ENCODE measurements at places on chromosomes 5 and 9.

GRCh38 chr5:36535859-36536615 is 70.4 kb upstream of the SLC1A3 start:
- DNase-seq = no peak

GRCh38 chr9:130158001-130158400 is 14.2 kb upstream of the NCS1 start:
- DNase-seq = no peak

- no peak for DNase-seq
Observed at GRCh38 chr9:82777366-82777765, 285.6 kb downstream of the RASEF start.

GRCh38 chr5:87099968-87100367 is 167.7 kb upstream of the RASA1 start:
- no peak for DNase-seq

DNA sequence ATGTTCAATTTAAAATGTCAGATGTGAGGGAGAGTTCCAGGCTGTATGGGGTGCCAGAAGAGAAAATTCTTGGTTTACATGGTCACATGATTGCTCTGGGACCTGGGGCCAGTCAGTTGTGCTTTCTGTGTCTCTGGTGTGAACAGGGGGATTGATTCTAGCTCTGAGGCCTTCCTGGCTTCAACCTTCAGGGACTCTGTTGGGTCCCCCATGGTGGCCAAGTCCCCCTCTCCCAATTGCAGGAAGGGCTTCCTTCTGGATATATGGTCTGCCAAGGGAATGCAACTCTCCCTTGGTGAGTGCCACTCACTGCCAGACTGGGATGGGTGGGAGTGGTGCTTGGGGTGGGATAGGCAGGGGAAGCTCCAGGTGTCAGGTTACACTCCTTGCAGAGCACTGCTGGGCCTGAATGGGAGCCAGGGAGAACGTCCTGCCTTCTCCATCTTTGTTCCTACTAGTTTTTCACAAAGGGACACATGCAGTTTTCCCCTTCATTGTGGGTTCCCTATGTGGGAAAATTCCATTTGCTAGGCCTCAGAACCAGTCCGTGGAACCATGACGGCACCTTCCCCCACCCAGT is 153.2 kb downstream of the MELK start:
- DNase-seq = no peak

DNA sequence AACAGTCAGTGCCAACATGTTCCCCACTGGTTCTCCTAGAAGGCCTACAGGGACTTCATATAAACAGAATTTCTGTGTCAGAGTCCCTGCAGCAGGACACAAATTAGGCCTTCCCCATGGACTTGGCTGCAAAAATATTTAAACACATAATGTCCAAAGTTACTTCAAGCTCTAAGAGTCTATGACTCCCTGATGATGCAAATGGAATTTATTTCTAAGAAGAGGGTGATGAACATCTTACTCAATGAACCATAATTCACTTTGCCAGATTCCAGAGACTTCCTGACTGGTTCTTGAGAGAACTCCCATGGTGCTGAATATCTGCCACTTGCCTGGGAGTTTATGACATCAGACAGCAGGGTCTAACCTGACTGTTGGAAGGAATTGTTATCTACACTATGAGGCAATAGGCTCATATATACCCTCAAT is 32.7 kb upstream of the ADRA1B start:
- no peak for DNase-seq

DNA sequence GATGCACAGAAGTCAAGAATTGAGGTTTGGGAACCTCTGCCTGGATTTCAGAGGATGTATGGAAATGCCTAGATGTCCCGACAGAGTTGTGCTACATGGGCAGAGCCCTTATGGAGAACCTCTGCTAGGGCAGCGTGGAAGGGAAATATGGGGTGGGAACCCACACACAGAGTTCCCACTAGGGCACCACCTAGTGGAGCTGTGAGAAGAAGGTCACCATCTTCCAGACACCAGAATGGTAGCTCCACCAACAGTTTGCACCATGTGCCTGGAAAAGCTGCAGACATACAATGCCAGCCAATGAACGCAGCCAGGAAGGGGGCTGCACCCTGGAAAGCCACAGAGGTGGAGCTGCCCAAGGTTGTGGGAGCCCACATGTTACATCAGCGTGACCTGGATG is 104.5 kb downstream of the STK32A start:
- DNase-seq = no peak

DNA sequence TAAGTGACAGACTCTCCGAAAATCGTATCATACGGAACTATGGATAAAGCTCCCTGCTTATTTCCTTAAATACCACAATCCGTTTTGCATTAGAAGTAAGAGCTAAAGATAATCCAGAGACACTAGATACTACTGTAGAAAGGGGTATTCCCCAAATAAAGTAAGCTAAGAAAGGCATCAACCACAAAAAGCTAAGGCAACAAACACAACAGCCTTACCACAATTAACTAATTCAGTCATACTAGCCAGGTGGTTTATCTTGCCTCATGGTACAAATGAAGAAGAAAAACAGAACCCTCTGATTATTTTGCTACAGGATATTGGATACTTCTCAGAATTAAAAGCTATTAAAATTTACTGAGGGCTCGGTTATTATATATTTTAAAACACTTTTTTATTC is 14.1 kb downstream of the ERP44 start:
- DNase-seq = no peak
